ENCODE measurements at places on chromosomes 16 and 17. TPM values are rescaled to one million over a fixed set of nuclear protein-coding genes. Genes with fewer than 3 reads are reported as not detected.

Gene NT5C
- total RNA-seq, result 27.2 TPM

Gene ZNF200
- total RNA-seq, result 4.5 TPM

Gene KRTAP4-6
- not detected for total RNA-seq

Gene TUBG2
- total RNA-seq, result 5.0 TPM

Gene PRRT2
- total RNA-seq, result 0.09 TPM

Gene CNGB1
- total RNA-seq, result under 0.01 TPM

Gene ABCA6
- 158 TPM for total RNA-seq

Gene KREMEN2
- total RNA-seq, result not detected

Gene ZDHHC1
- 1.6 TPM for total RNA-seq

Gene KRTAP3-1
- total RNA-seq, result not detected

Gene GPRC5B
- total RNA-seq, result 3.8 TPM

Gene AOC3
- 2.4 TPM for total RNA-seq

Gene TVP23A
- total RNA-seq, result 0.09 TPM

Gene TP53TG3C
- not detected for total RNA-seq

Gene CMTR2
- total RNA-seq, result 19.6 TPM

Gene TBC1D28
- not detected for total RNA-seq

Gene FAM117A
- 6.4 TPM for total RNA-seq

Gene KRT24
- total RNA-seq, result not detected

Gene RAD51D
- 3.8 TPM for total RNA-seq

Gene ZSCAN10
- total RNA-seq, result not detected

Gene TP53TG3F
- total RNA-seq, result not detected

Gene B4GALNT2
- not detected for total RNA-seq

Gene SLC16A6
- 0.89 TPM for total RNA-seq

Gene HES7
- not detected for total RNA-seq

Gene LRRC37A2
- total RNA-seq, result 5.7 TPM

Gene CACNG1
- total RNA-seq, result not detected

Gene HEATR9
- 0.08 TPM for total RNA-seq

Gene SLC52A1
- 0.28 TPM for total RNA-seq

Gene PMP22
- 6.2 TPM for total RNA-seq

Gene ATXN1L
- total RNA-seq, result 15.0 TPM

Gene NPIPB4
- total RNA-seq, result 44.0 TPM

Gene NOTUM
- total RNA-seq, result 0.19 TPM

Gene ABCA3
- 1.1 TPM for total RNA-seq

Gene TNFSF13
- total RNA-seq, result 4.6 TPM

Gene HCRT
- not detected for total RNA-seq

Gene RIPOR1
- total RNA-seq, result 16.8 TPM

Gene CCL22
- total RNA-seq, result not detected

Gene CLN3
- 16.3 TPM for total RNA-seq

Gene SOST
- not detected for total RNA-seq

Gene GDPD3
- total RNA-seq, result 0.42 TPM

Gene PRDM7
- not detected for total RNA-seq

Gene PNPO
- 102 TPM for total RNA-seq

Gene SPATA22
- 0.19 TPM for total RNA-seq

Gene GAS2L2
- total RNA-seq, result not detected

Gene SCNN1B
- not detected for total RNA-seq

Gene RAPGEFL1
- 1.9 TPM for total RNA-seq

Gene RND2
- total RNA-seq, result 2.8 TPM

Gene NGFR
- 11.0 TPM for total RNA-seq

Gene FOXJ1
- 1.5 TPM for total RNA-seq

Gene CA5A
- total RNA-seq, result 66.8 TPM

Gene CDH13
- 0.75 TPM for total RNA-seq

Gene PIRT
- not detected for total RNA-seq

Gene HIGD1B
- total RNA-seq, result not detected

Gene ARHGDIG
- total RNA-seq, result not detected

Gene SHCBP1
- total RNA-seq, result 21.2 TPM

Gene KCNH6
- total RNA-seq, result not detected

Gene GPR142
- total RNA-seq, result not detected

Gene SCGB1C2
- not detected for total RNA-seq
